ENCODE measurements at places on chromosomes 1 and 21.

- no peak for DNase-seq
Measured at GRCh38 chr1:94873520-94874351, 53.2 kb downstream of the CNN3 start.

- no peak for DNase-seq
Measured at GRCh38 chr21:16086121-16086520, 356.3 kb downstream of the USP25 start.

DNA sequence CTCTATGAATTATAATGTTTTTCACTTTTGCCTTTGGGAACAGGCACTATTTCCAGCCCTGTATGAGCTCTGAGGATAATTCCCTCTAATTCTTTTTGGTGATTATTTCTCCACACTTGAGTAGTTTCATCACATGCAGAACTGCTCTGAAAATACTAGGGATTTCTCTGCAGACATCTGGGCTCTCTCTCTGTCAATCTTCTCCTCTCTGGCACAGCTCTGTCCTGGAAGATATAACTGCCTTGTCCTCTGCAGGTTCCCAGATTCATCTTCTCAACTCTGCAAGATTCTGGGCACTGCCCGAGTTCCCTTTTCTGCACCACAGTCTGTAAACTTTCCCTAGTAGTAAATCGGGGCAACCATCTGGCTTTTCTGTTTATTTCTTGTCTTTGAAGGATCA, 131.3 kb upstream of the FMN2 start:
- no peak for DNase-seq

- DNase-seq = no peak
Measured at GRCh38 chr1:15174615-15174983, 21.1 kb downstream of the TMEM51 start.

- no peak for DNase-seq
Measured at GRCh38 chr1:228373004-228373680, 33.5 kb downstream of the TRIM11 start.

- DNase-seq = no peak
Measured at GRCh38 chr1:232369451-232370296, 260.3 kb downstream of the SIPA1L2 start.

- DNase-seq = no peak
Measured at GRCh38 chr1:185990565-185990964, 256.4 kb downstream of the HMCN1 start.

DNA sequence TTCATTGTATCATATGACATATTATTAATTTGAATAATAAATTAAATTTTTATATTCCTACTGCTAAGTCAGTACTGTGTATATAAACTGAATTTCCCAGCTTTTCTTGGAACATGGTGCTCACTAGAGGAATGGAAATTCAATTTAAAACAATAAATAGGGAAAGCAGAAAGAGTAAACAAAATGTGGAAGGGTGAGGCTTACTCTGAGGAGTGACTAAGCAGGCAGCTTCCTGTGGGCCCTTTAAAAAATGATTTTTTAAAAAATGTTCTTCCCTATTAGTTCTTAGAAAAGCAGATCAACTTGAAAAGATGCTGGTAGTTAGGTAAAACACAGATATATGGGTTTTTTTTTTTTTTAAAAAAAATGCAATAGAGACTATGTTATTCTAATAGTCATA, 49.5 kb upstream of the S1PR1 start:
- DNase-seq = no peak

- DNase-seq = no peak
Measured at GRCh38 chr1:223611936-223612335, 53.6 kb downstream of the CAPN8 start.

DNA sequence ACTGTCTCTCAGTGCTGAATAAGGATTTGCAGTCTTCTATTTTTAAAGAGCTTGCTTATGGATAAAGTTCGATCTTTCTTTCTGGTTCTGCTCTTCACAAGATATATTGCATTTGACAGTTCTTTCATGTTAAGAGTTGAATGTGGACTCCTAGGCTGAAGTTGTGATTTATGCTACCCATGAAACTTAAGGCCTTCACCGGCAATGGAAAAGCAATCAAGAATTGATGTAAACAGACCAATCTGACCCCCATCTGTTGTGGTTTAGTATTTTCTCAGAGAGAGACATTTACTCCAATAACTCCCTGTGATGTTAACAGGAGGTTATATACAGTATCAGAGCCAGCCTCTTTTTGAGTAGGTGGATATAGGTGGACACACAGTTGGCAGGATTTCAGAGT, 165.8 kb downstream of the PAPPA2 start:
- DNase-seq = no peak

DNA sequence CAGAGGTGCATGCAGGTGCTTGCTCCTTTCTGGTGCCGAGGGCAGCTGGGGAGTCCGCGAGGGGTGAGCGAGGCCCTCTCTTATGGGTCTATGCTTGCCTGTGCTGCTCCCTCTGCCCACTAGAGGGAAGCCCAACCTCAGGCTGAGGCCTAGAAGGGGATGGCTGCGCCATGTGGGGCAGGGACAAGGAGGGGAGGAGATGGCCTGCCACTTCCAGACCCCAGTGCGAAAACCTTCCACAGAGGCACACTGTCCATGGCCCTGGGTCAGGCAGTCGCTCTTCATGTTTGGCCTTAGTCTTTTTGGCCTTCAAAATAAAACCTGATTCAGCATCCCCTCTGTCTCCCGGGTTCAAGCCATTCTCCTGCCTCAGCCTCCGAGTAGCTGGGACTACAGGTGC, 14.0 kb downstream of the RHBG start:
- DNase-seq = peak; percentile 25

DNA sequence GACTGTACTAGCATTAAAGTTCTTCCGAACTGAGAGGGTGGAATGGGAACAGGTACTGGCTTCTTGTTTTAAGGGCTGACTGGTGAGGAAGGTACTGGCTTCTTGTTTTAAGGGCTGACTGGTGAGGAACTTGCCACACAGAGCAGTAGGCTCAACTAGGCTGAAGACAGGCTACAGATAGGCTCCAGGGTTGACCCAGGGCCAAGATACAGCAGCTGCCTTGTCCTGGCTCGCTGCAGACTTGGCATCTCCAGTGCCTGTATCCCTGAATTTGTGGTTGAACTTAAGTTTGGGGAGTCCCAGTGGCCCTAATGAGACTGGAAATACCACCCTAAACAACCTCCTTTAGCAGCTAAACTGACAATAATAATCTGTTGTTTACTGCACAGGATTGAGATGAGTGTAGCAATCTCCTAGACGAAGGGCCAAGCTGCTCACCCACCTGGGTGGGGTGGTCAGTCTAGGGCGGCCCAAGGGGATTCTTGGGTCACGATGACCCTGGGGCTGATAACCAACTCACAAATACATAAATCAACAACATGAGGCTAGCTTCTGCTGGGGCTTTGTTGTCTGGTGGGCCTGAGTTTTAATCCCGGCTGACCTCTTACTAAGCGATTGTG, 227.1 kb downstream of the DISC1 start:
- no peak for DNase-seq

GRCh38 chr21:39071623-39072214, 111.5 kb downstream of the PSMG1 start:
- DNase-seq = no peak

GRCh38 chr1:44217809-44218410, 4.6 kb downstream of the DMAP1 start:
- DNase-seq = peak; percentile 66

DNA sequence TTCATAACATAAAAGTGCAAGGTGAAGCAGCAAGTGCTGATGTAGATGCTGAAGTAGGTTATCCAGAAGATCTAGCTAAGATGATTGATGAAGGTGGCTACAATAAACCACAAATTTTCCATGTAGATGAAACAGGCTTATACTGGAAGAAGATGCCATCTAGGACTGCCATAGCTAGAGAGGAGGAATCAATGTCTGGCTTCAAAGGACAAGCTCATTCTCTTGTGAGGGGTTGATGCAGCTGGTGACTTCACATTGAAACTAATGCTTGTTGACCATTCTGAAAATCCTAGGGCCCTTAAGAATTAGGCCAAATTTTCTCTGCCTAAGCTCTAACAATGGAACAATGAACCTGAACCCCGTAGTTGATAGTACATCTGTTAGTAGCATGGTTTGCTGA, 34.0 kb downstream of the FLVCR1 start:
- no peak for DNase-seq

DNA sequence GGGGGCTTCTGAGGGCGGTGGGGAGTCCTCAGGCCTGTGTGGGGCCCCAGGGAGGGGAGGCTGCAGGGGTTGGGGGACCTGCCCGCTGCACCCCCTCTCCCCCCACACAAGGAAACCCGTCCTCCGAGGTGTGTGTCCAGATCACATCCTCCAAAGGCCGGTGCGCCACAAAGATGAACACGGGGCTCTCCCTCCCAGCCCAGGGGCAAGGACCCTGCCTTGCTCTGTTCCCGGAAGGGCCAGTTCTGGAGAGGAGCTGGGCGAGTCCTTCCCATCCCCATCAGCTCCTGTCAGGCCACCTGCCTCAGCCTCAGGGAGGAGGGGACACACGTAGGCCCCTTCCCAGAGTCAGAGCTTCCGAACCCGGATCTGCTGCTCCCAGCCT, 2.5 kb upstream of the TTLL10 start:
- no peak for DNase-seq

- no peak for DNase-seq
Measured at GRCh38 chr21:43832158-43832550, 32.9 kb upstream of the AGPAT3 start.

DNA sequence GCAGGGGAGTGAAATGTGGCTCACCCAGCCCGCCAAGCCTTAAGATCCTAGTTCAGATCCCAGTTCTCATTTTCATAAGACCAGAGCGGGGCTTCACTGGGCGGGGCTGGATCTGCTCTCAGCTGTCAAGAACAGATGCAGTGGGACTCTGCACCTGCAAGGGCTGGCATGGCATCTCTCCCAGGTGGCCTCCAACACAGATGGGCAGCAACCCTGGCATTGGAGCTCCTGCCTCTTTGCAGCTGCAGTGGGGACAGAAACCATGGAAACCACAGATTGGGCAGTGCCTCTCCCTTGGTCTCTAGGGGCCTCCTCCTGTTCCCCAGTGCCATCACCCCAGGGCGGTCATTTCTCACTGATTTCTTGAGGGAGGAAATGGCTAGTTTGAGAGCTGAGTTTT, 267.7 kb downstream of the PRDM2 start:
- DNase-seq = no peak

Measured in CMK (cell line).